CD4-positive, alpha-beta T cell treated with Interleukin-17A for 1 hour (primary cell): ENCODE measurements at places on chromosomes 5 and 9.

DNA sequence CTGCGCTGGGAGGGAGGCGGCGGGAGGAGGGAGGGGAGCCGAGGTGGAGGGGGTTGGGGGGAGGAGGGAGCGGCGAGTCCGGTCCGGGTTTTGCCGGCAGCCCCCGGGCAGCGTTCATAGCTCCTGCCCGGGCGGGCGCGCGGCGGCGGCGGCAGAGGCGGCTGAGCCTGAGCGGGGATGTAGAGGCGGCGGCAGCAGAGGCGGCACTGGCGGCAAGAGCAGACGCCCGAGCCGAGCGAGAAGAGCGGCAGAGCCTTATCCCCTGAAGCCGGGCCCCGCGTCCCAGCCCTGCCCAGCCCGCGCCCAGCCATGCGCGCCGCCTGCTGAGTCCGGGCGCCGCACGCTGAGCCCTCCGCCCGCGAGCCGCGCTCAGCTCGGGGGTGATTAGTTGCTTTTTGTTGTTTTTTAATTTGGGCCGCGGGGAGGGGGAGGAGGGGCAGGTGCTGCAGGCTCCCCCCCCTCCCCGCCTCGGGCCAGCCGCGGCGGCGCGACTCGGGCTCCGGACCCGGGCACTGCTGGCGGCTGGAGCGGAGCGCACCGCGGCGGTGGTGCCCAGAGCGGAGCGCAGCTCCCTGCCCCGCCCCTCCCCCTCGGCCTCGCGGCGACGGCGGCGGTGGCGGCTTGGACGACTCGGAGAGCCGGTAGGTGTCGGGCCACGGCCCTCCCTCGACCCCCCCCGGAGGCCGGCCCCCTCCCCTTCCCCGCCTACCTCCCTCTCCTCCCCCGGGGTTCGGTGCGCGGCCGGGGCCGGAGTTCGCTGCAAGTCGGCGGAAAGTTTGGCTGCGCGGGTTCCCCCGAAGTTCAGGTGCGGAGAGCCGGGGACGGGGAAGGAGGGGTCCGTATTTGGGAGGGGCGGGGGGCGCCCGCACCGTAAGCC, at the start of gene CXXC5:
Gene CXXC5, plus strand, starts transcription at position 145 of the 877 bp plus-strand sequence. CDS start 32,175 bp downstream, outside the sequence.
- peak; percentile 54 for DNase-seq

- no peak for DNase-seq
Measured at GRCh38 chr9:98750364-98751060, 41.8 kb upstream of the GABBR2 start.

- DNase-seq = no peak
Measured at GRCh38 chr5:158976035-158976434, 123.7 kb downstream of the EBF1 start.

DNA sequence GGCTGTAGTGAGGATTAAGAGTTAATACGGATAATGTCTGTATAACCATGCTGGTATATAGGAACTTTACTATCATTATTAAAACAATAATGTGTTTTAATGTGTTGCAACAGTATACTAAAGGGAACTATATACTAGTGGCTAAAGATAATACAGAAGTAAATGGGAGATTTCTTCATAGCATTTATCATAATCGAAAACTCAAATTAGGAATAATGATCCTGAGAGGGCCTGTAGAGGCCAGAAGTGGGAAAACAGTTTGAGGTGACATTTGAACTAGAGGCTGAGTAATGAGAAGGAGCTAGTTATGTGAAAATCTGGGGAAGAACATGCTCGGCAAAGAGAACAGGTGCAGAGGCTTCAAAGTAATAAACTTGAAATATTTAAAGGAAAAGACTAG, 2.9 kb downstream of the TCERG1 start:
- DNase-seq = no peak

GRCh38 chr5:318341-318897, 3.1 kb upstream of the AHRR start:
- no peak for DNase-seq

GRCh38 chr5:79488058-79488457, 25.9 kb downstream of the HOMER1 start:
- no peak for DNase-seq

GRCh38 chr9:127452691-127453090, 1.4 kb downstream of the LRSAM1 start:
- DNase-seq = no peak

GRCh38 chr5:10674582-10674981, 86.5 kb downstream of the DAP start:
- no peak for DNase-seq

DNA sequence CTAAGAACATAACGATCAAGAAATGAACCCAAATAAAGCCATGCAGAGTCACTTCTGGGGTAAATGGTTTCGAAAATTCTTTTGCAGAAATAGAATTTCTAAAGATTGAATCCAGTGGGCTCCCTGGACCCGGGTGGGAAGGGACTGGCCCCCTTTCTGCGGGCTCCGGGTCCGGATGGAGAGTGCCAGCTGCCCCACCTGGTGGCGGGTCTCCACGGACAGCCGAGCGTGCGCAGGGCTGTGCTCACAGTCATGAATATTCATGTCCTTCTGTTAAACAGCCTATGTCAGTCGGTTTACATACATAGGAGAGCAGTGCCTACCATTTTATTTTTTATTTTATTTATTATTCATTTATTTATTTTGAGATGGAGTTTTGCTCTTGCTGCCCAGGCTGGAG, 4.7 kb upstream of the PPP1R26 start:
- DNase-seq = peak; percentile 11

DNA sequence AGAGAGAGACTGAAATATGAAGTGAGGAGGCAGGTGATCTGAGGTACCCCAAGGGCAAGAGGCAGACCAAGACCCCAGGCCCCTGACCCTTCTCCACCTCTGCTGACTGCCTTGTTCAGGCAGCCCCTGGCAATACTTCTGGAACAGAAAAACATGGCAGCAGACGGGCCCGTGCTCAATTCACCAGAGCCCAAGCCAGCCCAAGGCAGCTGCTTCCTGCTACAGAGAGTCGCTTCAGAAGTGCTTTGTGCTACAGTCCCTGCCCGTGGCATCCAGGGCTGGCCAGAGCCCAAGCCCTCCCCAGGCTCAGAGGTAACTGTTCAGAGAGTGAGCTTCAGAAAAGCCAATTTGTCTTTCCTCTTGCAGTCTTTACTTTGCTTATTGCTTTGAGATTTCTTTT, 151.4 kb upstream of the FSTL4 start:
- no peak for DNase-seq

DNA sequence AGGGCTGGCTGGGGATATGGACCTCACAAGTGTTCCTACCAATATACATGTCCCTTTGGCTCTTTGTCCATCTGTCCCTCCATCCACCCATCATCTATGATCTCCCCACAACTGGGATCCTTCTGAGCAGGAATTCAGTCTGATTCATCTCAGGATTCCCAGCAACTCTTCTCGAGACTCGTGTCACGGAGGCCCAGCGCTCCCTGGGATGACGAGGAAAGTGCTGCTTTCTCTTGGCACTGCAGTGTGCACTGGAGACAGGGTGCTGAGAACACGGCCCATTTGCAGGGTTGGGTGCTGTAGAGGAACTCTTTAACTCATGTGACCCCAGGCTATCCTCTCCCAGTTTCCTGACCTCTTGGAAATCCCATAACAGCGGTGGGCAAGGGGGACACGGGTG, 72.9 kb downstream of the ANGPTL2 start:
- no peak for DNase-seq

DNA sequence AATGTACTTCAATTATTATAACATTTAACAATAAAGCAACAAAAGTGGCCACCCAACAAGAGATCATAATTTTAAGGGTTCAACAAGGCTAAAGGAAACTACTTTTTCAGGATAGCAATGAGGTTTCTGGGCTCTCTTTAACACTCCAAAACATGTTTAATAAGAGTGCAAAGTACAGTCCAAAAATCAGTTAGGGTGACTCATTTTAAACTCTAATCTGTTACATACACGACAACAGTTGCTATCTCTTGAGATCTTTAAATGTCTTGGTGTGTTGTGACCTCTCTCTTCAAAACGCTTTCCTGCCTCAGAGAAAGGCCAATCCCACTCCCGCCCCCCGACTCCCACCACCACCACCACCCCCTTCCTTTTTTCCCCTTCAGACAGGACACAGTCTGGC, 11.5 kb downstream of the NFIB start:
- DNase-seq = no peak

DNA sequence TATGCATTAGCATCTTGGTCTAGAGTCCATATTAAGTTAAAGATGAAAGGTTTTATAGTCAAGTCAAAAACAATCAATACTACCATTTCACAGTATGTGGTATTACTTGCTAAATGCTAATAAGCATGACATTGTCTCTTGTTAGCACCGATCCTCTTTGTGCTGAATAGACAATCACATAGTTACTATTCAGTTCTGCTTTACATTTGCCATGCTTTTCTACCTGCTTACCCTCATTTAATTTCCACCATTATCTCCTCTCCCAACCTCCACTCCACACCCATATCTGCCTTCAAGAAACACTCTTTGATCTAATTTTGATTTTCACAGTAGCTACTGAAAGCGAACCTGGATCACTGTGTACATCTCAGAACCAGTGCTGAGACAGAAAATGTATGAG, 16.8 kb downstream of the MEGF9 start:
- DNase-seq = no peak

DNA sequence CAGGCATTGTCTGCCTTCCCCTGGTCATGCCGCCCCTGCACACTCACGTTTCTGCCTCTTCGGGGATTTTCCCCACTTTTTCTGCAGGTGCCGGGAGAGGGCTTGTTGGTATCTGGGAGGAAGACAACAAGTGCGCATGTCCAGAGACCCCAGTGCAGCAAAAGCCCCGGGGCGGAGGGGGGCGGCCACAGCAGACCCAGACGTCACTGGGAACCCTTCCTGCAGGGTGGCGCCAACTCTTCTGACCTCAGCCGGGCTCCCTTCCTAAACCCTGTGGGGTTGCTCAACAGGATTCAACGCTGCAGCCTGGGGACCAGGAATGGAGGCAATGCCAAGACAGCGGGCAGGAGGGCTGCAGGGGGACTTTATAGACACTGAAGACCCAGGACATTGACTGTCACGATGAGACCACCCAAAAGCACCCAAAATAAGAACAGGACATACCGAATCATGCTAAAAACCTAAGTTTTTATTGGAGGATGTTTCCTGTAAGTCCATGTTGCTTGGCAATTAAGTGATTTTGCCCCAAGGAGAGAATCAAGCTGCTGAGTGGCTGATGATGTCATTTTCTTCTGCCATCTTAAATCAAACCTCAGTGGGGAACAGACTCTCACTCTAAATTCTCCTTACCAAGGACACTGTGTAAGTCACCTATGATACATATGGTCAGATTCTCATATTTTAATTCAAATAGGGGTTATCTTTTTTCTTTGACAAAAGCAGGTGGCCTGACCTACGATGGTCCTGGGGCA, 62.9 kb upstream of the SIMC1 start:
- no peak for DNase-seq

DNA sequence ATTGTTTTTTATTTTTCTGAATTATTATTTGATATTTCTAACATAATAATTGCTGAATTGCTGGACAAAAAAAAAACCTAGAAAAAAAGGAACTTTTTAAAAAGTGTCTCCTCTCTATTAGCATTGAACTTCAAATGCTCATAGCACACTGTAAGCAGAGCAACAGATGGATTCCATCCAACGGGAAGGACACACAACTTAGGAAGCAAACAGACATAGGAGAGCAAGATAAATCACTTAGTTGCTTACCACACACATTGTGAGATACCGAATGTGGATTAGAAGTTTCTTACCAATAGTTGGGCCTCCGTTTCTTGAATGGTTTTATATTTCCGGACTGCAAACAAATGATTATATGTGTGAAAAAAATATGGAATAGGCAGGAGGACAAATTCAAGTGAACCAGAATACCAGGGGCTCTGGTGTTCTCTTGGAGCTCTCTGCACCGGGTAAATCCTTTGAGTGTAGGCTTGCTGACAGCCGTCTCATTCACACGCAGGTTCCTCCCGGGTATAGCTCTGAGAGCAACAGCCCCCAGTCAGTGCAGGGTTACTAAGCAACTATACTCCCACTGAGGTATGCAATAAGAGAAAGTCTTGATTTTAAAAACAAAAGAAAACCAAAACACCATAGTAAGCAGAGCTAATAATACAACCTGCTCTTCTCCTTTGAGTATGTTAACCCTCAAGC, 217.6 kb downstream of the TMEM167A start:
- DNase-seq = no peak

GRCh38 chr5:161421067-161421466, 125.5 kb downstream of the GABRB2 start:
- DNase-seq = no peak

DNA sequence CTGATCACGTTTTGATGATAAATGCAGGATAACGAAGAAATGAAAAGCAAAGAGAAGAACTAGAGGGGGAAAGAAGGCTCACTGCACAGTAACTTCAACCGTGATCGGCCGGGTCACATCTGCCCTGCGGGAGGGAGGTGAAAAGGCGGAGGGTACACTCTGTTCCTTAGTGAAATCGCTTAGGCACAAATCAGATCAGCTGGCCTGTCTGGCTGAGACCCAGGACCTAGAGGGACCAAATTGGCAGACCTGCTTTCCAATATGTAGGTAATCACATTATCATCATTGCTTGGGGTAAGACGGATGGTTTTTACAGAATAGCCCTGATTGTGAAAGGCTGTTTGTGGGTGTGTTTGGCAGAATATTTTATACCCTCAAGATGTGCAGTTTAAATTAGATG, 82.2 kb downstream of the SLC28A3 start:
- no peak for DNase-seq

DNA sequence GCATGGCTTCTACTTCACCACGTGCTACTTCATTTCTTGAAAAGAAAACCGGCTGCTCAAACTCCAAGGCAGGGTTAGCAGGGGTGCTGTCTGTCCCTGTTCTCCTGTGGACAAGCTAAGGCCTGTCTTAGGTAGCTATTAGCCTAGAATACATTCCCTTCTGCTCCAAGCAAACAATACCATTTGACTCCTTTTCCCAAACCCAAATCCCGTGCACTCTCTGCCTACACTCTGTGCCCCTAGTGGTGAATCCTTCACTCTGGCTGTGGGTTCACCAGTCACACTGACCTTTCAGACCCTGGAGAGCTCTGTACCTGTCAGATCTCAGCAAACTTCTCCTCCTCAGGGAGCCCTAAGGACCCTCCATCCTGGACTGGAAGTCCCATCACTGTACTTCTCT, 211.6 kb downstream of the SLIT3 start:
- DNase-seq = no peak

DNA sequence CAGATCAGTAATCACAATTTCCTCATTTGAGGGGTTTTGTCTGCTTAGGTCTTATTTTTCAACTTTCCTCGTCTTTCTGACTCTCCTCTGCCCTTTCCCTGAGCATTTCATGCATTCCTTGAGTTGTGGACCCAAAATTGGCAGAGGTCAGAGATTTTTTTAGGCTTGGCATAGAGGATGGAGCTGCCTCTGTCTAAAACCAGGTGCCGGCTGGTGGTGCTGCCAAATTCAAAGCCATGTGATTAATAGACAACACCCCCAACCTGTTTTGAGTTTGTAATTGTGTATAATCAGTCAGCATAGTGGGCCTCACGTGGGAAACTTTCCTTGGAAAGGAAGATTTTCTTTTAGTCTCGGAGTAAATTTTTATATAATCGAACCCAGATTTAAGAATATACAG, 39.6 kb downstream of the TJP2 start:
- no peak for DNase-seq

DNA sequence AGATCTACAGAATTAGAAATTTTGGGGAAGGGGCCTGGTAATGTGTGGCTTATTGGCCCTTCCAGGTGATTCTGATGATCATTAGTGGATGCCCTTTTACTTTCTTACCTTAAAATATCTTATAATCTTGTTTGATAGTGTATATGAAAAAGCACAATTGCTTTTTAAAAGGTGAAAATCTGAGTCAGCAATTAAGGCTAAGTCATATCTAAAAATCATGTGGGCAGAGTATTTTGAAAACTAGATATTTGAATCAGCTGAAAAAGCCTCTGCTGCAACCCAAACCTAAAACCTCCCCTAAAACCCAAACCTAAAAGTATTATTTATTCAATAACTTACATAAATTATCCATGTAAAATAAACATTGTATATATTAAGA, 359.8 kb downstream of the PDE4D start:
- DNase-seq = no peak
